D341Med (cell line): ENCODE measurements at places on chromosomes 3 and 15.

- no peak for DNase-seq
Observed at GRCh38 chr15:76575679-76576078, 239.1 kb downstream of the ISL2 start.

GRCh38 chr3:33149342-33149741 is 35.5 kb downstream of the CRTAP start:
- DNase-seq, result no peak

DNA sequence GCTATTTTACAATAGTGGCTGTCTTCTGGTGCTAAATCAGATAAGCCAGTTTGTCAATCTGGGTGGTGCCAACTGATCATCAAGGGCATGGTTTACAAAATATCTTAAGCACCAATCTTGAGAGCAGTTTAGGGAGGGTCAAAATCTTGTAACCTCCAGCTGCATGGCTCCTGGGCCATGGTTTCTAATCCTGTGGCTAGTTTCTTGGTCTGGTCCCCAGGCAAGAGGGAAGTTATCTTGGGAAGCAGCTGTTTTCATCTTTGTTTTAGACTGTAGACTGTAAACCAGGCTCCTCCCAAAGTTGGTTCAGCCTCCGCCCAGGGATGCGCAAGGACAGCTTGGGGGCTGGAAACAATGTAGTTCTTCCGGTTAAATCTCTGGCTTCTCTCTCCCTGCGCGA is 166.8 kb downstream of the IL1RAP start:
- DNase-seq, result no peak

DNA sequence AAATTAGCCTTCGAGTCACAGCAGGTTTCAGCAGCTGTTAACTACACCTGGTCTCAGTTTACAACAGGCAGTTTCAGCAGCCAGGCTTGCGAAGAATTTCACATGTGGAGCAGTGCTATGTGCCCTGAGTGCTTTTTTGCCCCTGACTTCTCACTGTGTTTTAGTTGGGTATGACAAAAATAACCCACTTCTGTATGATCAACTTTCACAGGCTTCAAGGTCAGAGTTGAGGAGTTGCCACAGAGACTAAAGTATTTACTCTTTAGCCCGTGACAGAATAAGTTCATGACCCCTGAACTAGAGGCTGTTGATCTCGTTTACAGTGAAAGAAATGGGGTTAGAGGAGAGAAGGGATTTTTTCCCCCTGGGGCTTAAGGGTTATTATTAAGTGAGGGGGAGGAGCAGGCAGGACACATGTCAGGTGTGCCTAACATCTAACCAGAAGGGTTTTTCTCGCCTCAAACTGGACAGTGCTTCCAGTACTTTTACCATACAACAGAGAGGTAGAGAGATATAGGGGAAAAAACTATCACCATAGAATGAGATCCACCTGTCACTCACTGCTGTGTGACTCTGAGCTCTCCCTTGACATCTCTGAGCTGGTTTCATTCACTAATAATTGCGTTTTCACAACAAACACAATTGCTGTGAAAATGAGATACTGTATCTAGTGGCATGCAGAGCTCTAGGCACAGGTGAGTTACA is 14.0 kb upstream of the TOPBP1 start:
- DNase-seq, result no peak

- DNase-seq, result no peak
Observed at GRCh38 chr3:8964436-8965370, 1.4 kb upstream of the RAD18 start.

DNA sequence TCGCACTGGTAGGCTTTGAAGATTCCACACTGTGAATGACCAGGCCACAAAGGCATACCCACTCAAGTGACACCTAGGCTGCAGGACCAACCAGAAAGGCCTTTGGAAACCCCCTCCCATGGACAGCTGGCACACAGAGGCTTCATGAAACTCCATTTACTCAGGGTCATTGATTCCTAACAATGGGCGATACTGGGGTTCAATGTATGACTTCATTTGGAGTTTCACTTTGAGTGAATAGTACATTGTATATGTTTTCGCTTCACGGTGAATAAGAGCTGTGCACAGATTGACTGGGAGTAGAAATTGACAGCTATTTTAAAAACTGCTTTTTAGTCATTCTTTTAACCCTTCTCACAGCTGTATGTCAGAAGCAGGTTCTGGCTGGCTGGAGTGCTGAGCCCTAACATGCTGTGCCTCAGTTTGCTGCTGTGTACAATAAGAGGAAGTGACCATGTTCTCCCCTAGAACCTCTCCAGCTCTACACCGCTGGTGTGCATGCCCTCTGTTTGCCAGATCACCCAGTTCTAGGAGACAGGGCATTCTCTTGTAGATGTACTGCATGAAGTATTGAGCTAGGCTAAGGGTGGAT is 15.4 kb upstream of the CX3CR1 start:
- DNase-seq, result no peak

GRCh38 chr3:149615731-149616221 is 42.0 kb downstream of the WWTR1 start:
- no peak for DNase-seq

DNA sequence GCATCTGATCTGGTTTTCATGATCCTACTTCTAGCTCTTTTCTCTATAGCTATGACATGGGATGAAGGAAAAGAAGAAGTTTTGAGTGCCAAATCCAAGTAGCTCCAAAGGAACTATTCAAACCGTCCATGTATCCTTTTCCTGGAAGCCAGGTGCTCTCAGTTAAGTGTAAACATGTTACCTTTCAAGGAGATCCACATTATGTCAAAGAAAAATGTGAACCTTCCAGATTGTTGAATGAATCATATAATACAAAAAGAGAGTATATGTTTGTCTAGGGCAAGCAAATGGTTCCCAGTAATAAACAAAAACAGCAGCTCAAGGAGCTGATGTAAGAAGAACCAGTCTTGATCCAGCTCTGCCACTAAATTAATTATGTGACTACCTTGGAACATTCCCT is 534.9 kb downstream of the MAGI1 start:
- no peak for DNase-seq
